Amygdala (tissue), 56 donors: ENCODE measurements at places on chromosomes 5 and 9.

DNA sequence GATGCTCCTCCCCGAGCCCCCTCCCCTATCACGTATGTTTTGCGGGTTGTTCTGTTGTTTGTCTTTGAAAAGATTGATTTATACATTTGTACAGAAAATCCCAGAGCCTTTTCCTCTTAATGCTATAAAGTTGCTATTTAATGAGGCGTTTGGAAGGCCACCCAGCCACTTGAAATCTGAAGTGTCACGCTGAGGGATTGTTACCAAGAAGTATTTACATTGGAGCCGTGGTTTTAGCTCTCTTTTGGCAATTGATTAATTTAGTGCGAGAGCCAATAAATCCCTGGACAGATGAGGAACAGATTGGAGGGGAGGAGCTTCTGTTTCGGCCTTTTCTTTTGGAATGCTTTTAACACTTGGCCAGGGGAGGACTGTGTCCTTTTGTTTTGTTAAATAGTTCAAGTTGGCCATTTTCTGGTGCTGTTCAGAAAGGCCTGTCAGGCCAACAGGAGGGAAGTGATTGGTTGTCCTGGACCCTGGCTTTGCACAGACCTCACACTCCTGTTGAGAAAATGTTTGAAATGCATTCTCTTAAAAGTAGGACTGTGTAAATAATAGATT, 250.2 kb downstream of the PDZD2 start:
- DNase-seq = no peak

DNA sequence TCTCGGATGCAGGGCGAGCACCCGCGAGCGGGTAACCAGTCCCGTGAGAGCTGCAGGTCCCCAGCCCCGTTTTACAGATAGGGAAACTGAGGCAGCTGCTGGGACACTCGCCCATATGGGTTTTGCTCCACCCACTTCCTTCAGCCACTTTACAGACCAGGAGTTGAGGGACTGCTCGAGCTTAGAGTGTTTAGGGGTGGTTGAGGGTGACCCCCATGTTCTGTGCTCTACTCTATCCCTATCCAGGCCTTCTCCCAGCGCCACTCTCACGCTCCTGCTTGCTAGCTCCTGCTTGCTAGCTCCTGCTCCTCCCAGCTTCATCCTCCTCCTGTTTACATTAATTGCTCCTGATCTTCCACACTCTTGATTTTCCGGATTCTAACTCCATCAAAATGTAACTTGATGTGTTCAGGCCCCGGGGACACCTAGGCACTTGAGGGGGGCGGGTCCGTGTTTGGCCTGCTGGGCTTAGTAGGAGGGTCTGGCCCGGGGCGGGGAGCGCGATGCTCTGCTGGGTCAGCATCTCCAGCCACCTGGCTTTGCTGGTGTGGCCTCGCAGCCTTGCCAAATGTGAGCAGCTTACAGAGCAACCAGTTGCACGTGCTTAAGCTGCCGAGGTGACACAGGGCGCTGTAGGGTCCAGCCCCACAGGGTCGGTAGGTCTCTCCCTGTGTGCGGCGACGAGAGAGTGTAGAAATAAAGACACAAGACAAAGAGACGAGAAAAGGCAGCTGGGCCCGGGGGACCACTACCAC, 1.5 kb upstream of the PTGES2 start:
- DNase-seq = no peak

DNA sequence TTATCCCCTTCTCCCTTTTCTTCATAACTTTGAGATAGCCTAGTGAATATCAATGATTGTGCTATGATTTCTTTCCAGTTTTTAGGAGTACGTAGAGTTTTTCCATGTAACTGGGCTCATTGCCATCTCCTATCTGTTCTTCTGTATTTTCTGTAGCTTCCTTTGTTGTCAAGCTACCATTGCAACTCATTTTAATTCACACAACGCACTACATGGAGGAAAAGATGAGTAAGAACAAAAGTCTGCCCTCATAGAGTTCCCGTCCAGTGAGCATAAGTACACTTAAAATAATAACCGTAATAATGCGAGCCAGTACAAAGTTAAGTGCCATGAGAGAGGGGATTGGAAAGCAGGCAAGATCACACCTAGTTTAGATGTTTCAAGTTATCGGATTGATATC, 177.7 kb downstream of the PAM start:
- no peak for DNase-seq

- DNase-seq = no peak
Measured at GRCh38 chr5:156667616-156668015, 182.5 kb upstream of the PPP1R2B start.

GRCh38 chr9:38437193-38437823, 13.1 kb upstream of the IGFBPL1 start:
- no peak for DNase-seq

GRCh38 chr9:126058591-126058990, 268.0 kb upstream of the MVB12B start:
- no peak for DNase-seq

GRCh38 chr9:136590821-136591752, 45.2 kb upstream of the NOTCH1 start:
- DNase-seq = peak; percentile 23

DNA sequence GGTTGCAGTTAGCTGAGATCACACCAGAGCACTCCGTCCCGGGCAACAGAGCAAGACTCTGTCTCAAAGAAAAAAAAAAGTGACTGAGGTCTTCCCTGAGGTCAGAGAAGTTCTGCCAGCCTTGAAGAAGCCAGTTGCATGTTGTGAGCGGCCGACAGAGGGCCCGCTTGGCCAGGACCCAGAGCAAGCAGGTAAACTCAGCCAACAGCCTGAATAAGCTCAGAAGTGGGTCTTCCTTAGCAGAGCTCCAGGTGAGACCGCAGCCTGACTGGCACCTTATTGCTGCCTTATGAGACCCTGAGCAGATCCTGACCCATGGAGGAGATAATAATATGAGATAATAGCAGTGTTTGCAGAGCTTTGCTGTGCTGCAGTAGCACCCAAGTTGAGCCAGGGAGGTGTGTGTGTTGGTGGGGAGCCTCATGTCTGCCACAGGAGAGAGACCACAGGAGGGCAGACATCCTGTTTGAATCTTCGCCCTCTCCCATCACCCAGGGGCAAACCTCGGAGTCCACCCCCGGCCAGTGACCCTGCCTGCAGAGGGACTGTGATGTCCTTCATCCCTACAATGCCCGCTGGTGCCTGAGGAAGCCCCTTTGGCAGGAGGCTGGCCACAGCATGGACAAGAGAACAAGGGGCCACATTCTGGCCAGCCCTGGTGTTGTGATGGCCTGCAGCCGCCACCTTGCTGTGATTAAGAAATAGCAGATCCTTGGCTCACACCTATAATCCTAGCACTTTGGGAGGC, 10.8 kb upstream of the BARX1 start:
- no peak for DNase-seq

DNA sequence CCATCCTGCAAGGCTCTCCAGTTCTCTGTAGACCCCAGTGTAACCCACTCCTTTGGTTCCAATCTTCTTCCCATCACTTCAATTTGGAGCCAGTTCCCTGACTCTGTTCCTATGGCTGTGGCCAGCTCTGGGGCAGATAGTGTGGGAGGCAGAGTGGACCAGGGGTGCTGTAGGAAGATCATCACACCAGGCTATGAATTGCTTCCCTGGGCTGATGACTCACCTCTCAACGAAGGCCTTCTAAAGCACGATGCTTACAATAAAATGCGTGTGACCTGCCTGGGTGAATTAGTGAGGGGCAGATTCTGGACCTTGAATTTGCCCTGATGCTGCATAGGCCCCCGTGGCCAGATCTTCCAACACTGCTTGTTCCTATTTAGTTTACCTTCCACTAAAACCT, 289.7 kb downstream of the FBXL7 start:
- no peak for DNase-seq

GRCh38 chr5:55151923-55152842, 7.8 kb upstream of the GPX8 start:
- no peak for DNase-seq

DNA sequence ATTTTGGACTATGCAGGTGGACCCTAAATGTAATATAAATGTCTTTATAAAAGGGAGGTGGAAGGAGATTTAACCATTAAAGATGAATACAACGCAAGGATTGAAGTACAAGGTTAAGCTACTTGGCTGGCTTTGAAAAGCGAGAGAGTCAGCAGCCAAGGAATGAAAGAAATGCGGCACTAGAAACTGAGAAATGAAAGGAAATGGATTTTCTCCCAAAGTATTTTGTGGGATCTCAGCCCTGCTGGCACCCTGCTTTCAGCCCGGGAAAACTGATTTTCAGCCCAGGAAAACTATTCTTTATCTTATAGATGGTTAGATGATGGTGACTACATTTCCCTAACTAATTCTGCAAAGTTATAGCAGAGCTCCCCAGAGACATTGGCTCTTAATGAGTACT, 1349.6 kb upstream of the C9orf72 start:
- DNase-seq = no peak

DNA sequence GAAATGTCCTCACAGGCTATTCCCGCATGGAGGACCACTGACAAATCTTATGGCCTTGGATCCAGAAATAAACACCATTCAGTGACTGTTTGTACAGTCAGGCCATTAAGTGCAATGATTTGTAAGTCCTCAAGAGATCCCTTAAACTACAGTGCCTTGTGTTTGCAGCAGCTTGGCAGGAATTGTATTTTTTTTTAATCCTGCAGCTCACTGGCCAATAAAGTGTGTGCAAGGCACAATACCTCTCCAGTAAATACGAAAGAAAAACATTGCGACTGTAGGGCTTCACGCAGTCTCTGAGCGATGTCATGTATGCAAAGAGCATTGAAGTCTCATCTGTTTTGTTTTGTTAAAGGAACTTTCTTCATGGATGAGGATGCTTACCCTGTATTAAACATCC, 74.2 kb upstream of the TUSC1 start:
- no peak for DNase-seq

DNA sequence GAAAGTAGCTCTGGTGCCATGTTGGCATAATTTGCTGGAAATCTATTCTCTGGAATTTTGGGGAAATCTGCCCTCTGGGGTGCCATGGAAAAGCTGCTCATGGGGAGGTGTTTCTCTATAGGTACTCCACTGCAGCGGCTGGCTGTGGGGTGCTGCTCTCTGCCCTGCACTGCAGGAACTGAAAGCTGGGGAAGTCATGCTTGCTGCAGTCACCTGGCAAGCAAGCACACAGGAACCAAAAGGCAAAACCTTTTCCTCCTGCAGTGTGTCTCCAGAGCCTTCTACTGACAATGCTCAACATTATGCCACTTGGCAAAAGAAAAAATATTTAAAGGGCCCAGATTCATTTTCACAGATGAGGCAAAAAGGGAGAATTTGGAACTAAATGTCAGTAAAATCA, 25.8 kb upstream of the CARNMT1 start:
- no peak for DNase-seq

DNA sequence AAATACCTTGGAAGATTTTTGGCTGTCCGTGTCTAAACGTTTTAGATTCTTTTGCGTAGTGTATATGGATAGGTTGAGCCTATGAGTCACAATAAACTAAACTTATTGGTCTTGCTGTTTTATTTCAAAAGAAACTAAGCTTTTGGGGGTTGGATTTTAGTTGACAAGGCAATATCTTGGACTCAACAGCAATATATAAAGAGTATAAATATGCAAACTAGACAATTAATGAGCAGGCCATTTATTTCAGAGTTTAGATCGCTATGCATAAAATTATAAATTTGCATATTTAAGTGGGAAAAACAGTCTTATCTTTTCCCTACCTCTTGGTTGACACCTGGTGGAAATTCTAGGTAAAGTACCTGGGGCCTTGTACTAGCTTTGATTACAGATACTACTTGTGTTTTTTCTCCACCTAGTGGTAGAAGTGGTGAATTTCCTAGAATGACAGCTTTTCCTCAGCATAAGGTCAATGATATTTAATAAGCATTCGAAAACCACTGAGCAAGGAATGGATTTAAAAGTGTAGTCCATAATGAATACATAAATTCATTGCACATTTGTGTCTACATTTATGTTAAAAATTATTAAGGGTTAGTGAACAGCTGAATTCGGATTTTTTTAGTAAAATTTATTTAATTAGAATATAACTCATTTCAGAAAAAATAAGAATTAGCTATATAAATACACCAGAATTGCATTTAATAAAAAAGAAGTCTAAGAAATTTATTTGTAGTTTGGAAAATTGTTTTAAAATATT, 1.7 kb upstream of the ARRDC3 start:
- no peak for DNase-seq

DNA sequence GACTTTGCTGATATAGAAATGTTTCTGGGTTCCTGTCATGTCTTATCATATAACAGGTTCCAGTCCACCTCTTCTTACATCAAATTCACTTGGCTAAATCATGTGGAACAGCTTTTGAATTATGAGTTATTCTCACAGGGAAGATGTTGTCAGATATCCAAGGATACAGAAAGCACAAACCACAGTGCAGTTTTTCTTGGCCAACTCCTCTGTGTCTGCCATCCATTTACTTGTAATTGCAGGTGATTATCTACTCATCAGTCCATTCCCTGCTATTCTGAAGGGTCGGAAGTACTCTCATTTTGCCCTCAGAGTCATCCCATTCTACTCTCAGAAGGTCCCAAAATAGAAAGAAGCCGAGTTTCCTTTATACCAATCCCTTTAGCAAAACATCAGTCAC, 10.0 kb downstream of the MARCHF11 start:
- no peak for DNase-seq

- DNase-seq = no peak
Measured at GRCh38 chr9:123251741-123252140, 16.6 kb downstream of the STRBP start.

GRCh38 chr5:22242532-22242931, 610.6 kb downstream of the CDH12 start:
- DNase-seq = no peak

DNA sequence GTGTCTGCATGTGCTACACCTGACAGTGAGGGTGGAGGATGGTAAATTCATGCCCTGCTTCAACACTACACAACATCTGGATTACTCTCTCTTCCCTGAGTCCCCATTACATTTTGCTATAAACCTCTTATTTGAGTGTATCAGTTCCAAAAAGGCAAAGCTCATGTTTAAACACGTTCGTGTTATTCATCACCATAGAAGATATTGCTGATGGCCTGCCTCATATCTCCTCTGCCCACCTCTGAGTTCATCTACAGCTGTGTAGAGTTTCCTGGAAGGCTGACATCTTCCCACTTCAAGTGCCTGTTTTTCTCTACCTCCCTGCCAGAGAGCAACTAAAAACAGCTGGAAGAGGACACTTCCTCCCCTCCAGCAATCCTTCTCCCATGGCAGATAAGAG, 433.2 kb downstream of the ISL1 start:
- no peak for DNase-seq

GRCh38 chr9:129081388-129081904, 535 bp downstream of the DOLPP1 start:
- no peak for DNase-seq

DNA sequence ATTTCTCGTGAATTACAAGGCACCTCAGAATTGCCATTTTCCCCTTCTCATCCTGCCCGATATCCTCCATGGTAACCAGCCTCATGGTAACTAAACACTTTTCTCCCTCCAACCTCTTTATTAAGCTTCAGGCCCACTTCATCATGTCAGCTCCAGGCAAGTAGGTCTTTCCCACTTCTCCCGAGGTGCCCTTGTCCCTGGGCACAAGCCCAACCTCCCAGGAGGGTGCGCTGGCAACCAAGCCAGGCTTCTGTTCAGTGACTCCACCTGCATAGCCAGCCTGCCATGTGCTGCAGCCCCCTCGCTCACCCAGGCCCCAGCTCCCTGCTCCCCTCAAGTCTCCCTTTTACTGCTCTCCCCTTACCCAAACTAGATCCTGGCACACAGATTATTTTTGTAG, 47.4 kb upstream of the AFAP1L1 start:
- no peak for DNase-seq
